Effector memory CD4-positive, alpha-beta T cell (primary cell): ENCODE measurements at places on chromosomes 7 and 10.

- no peak for DNase-seq
Measured at GRCh38 chr10:97870990-97871389, 21.3 kb downstream of the GOLGA7B start.

- DNase-seq: no peak
Measured at GRCh38 chr10:73439055-73439454, 5.7 kb upstream of the MSS51 start.

DNA sequence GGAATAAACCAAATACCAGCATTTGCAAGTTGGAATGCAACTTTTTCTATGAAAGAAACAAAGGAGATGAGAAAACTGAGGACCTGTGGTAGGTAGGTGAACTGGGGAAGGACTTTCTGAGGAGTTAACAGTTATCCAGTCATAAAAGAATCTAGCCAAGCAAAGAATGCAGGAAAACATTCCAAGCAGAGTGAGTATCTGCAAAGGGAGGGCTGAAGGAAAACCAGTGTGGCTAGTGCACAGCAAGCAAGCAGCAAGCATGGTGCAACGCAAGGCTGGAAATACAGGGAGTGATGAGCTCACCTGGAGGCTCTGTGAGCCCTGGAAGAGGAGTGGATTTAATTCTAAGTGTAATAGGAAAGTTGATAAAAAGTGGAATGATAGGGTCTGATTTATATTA lies 44.0 kb downstream of the RTKN2 start:
- DNase-seq: no peak

- DNase-seq: no peak
Measured at GRCh38 chr10:49742683-49743463, 19.2 kb downstream of the OGDHL start.

DNA sequence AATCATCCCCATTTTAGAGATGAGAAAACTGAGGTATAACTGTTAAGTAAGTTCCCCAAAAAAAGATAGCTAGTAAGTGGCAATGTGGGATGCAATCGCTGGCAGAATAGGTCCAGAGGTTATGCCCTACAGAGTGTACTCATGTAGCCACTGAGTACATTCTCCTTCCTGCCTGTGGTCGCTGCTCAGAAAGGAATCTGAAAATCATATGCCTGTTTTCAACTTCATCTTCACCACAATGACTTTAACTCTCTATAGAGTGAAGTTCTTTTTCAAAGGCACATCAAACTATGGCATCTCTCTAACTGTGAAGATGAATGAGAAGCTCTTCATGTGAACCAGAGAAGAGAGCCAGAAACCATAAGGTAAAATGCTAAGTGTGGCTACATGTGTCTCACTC lies 162.2 kb upstream of the SLC25A13 start:
- DNase-seq: no peak

DNA sequence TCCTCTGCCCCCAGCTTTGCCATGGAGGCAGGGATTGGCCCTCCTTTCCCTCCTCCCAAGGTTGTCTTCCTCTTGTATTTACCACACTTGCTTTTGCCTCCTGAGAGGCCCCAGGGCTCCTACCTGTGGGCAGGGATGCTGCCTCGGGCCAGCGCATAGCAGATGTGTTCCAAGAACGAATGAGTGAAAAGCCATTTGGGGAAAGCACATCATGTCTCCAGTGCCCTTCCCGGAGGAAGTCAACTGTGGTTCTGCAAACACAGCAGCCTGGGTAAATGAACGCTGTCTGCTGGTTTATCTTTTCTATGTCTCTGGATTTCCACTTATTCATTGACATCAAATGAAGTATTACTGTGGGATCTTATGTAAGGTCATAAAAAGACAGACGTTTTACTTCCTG lies 161.7 kb downstream of the FANK1 start:
- DNase-seq: no peak

GRCh38 chr10:62634576-62634975 lies 169.9 kb upstream of the ADO start:
- DNase-seq: no peak

GRCh38 chr10:104612571-104613205 lies 28.4 kb upstream of the SORCS3 start:
- no peak for DNase-seq

DNA sequence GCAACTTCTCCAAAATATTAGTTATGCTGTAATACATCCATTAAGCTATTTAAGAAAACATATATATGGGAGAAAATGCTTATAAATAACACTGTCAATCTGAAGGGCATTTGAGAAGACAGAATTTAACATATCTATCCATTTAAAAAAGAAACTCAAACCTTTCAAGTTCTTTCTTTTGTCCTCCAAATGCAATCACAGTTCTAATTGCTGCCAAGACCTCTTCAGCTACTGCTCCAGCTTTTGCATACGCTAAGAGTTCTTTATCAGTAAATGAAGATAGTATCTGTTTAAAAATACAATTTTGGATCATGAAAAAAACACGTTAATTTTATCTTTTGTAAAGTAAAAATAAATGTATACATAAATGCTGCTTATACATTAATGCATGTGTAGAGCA lies 39.6 kb downstream of the ABCB1 start:
- DNase-seq: no peak

DNA sequence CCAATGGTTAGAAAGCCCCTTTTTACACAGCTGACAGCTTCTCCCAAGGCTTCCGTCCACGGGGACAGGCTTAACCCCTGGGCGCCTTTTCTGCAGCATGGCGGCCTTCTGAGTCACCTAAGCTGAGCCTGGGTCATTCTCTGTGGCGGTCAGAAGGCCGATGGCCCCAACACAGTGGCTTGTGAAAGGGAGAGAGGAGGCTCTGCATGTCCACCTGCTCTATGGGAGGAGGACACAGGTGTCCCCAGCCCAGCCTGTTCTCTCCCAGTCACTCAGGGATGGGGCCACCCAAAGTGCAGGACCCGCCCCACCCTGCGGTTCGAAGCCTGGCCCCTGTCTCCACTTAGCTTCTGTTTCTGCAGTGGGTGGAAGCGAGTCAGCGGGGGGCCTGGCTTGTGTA lies 20.4 kb upstream of the TTYH3 start:
- no peak for DNase-seq

GRCh38 chr7:756231-756927 lies 29.3 kb upstream of the PRKAR1B start:
- no peak for DNase-seq

GRCh38 chr10:102645388-102645740 lies 1.1 kb downstream of the TRIM8 start:
- DNase-seq: peak; percentile 39

GRCh38 chr10:119396008-119396708 lies 146.4 kb downstream of the RGS10 start:
- no peak for DNase-seq

DNA sequence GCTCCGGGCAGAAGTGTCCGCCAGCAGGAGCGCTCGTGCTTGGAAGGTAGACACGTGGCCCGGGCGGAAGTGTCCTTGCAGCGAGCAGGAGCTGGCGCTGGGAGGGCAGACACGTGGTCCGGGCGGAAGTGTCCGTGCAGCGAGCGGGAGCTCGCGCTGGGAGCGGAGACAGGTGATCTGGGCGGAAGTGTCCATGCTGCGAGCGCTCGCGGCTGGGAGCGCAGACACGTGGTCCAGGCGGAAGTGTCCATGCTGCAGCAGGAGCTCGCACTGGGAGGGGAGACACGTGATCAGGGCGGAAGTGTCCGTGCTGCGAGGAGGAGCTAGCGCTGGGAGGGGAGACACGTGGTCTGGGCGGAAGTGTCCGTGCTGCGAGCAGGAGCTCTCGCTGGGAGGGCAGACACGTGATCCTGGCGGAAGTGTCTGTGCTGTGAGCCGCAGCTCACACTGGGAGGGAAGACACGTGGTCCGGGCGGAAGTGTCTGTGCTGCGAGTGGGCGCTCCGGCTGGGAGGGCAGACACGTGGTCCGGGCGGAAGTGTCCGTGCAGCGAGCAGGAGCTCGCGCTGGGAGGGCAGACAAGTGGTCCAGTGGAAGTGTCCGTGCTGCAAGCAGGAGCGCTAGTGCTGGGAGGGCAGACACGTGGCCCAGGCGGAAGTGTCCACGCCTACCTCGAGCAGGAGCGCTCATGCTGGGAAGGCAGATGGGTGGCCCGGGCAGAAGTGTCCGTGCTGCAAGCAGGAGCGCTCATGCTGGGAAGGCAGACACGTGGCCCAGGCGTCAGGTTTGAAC lies 41.1 kb upstream of the PRKAR1B start:
- no peak for DNase-seq

GRCh38 chr10:87639493-87639892 lies 20.2 kb upstream of the PAPSS2 start:
- no peak for DNase-seq

DNA sequence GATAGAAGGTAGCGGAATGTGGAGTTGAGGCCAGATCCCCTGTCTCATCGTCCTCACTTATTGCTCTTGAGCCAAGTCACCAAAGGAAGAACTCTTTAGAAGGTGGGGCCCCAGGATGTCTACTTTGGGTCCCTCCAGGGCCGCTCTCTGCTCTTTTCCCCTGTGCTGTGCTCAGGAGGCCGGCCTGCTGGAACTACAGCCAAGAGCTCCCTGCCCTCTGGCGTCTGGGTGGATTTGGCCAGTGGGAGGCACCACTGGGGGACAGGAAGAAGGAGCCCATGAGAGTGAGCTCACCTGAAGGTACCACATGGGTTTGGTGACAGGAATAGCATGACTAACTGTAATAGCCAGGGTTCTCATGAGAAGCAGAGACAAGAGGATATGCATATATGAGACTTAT lies 97.7 kb upstream of the FAM180A start:
- DNase-seq: no peak

GRCh38 chr7:77202481-77202976 lies 2.9 kb upstream of the FGL2 start:
- no peak for DNase-seq

GRCh38 chr7:43217055-43217454 lies 104.6 kb downstream of the HECW1 start:
- no peak for DNase-seq

GRCh38 chr7:127393368-127394058 lies 1.0 kb upstream of the ZNF800 start:
- no peak for DNase-seq

- no peak for DNase-seq
Measured at GRCh38 chr10:75498884-75499350, 67.5 kb downstream of the LRMDA start.

DNA sequence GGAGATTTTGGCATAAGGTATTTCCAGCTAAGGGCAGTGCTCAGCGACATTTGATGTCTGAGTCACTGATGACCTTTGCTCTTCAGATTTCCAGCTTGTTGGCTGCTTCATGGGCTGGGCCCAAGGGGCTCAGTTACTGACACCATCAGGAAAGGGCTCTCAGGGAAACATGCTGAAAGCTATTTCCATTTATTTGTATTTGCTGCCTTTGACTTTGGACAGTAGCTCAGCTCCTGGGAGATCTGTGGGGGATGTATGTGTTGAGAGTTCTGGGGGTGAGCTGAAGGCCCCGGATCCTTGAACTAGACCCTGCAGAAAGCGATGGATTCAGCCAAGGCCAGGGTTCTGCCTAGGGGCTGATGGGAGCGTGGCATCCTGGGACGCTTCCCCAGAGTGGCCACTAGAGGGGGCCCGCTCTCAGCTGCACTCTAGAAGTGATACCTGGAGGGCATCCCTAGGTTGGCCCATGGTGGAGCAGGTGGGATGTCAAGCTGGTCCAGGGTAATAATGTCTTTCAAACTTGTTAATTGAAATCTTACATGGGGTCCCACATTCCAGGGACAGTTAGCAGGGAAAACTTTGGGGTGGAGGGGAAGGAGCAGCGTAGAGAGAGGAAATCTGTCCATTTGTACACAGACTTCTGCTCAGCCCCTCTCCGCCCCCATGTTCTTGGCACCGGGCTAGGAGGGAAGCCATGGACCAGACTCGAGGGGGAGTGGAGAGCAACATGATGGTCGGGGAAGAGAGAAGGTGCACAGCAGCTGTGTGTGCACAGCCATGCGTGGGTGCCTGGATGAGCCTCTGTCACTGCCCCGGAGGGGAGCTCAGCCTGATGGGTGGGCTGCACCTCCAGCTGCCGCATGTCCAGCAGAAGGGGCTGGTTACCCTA lies 3.0 kb upstream of the BTBD16 start:
- DNase-seq: no peak

- no peak for DNase-seq
Measured at GRCh38 chr7:40694026-40694809, 559.4 kb downstream of the SUGCT start.

GRCh38 chr7:30166155-30166840 lies 31.5 kb downstream of the MTURN start:
- DNase-seq: no peak

DNA sequence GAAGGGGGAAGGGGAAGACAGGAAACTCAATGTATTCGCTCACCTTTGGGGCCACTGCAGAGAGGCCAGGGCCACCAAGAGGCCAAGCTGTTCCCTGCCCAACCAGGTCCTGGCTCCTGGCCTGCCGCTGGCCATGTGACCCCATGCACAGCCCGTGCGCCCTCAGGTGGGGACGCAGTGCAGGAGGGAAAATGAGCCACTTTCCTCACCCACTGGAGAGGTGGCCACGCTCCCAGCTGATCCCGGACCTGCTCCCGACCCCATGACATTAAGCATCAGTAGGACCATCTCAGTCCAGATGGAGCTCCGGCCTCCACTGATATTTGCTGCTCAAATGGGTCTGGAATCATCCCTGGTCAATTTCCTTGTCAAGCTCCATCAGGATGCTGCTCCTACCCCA lies 40.2 kb downstream of the HSPA12A start:
- no peak for DNase-seq

DNA sequence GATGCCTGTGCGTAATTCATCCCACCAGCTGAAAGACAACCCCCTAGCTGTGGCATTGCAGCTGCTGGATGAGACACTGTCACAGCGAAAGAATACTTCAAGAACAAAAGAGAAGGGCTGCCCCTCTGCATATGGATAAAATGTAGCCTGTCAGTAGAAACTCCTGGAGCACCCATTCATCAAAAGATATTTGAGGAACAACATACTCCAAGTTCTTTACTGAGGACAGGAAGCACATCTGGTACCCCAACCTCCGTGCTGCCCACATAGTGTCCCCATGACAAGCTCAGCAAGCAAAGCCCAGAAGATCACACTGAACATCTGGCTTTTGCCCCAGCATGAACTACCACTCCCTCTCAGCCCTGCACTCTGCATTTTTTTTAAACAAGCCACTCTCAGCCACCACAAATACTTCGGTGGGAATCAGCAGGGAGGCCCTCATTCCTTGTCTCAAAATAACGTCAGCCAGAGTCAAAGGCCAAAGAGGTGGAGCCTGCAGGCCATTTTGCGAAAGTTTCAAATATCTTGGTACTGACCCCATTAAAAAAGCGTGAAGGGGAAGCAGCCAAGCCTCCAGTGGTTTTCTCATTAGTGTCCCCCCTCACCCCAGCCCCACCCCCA lies 1.7 kb downstream of the CREB3L2 start:
- no peak for DNase-seq

DNA sequence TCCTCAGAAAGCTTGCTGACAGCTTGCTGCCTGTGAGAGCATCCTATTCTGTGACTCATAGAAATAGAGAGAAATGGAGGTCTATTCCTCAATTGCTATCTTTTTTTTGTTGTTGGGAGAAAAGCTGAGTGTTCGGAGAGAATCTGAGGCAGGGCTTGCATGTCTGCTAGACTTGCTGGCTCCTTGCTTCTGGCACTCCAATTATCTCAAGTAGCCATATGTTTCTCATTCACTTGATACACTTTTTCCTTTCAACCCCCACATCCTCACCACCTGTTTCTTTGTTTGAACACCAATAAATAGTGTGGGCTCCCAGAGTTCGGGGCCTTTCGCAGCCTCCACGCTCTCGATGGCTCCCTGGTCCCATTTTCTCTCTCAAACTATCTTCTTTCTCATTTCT lies 172.2 kb downstream of the SH2D4B start:
- no peak for DNase-seq

- DNase-seq: no peak
Measured at GRCh38 chr10:58887474-58887873, 289.0 kb upstream of the PHYHIPL start.

GRCh38 chr10:122054048-122055025 lies 65.4 kb downstream of the TACC2 start:
- no peak for DNase-seq

- DNase-seq: no peak
Measured at GRCh38 chr10:114953047-114953446, 15.1 kb downstream of the TRUB1 start.
